ENCODE measurements at places on chromosomes 16 and 17.

DNA sequence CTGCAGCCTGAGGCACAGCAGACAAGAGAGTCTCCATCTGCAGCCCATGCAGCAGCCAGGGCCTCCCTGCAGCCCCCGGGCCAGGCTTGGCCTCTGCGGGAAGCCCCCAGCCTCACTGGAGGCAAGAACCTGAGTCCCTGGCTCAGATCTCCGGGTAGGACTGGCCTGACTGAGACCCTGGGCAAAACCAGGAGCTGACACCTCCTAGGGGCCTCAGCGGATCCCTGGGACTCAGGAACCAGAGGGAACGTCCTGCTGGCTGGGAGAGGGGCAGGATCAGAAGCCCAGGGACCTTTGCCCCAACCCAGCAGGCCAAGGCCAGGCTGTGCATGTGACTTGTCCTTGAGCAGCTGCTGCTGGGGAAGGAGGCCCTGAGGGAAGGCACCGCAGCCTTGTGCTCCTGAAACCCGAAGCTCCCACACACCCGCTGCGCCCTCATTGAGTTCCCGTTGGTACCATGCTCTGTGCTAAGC, 1.7 kb upstream of the PRSS21 start:
- no peak for ATAC-seq

- no peak for ATAC-seq
These were observed 16.6 kb upstream of the C16orf74 start for GRCh38 chr16:85767531-85767930.

DNA sequence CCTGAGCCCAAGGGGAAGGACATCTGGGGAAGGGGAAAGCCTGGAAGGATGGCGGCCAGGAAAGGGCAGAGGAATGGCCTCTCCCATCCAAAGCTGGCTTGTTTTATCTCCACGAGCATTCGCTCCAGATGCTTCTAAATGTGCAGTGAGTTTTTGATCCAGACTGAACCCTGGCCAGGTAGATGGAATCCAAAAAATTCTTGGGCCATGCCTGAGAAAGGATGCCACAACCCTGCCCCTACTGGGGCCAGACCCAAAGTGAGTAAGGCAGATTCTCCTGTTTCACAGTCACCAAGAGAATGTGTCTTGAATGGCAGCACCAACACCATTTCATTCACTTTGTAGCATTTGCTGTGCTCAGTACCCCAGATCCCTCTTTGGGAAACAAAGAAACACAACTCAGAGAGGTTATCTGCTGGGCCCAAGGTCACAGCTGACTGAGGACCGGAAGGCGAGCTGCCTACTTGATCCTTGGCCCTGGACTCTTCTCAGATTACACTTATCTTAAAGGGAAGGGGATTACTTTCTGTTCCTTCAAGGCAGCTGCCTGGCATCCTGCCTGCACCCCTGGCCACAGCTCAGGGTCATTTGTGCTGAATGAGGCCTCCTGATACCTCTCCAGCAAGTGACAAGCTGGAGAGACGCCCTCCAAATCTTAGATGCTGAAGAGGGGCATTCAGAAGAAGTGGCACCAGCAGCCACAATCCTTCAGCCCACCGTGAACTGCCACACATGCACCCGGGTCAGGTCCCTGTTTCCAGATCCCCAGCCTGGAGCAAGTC, 3.6 kb downstream of the LRRC75A start:
- no peak for ATAC-seq

DNA sequence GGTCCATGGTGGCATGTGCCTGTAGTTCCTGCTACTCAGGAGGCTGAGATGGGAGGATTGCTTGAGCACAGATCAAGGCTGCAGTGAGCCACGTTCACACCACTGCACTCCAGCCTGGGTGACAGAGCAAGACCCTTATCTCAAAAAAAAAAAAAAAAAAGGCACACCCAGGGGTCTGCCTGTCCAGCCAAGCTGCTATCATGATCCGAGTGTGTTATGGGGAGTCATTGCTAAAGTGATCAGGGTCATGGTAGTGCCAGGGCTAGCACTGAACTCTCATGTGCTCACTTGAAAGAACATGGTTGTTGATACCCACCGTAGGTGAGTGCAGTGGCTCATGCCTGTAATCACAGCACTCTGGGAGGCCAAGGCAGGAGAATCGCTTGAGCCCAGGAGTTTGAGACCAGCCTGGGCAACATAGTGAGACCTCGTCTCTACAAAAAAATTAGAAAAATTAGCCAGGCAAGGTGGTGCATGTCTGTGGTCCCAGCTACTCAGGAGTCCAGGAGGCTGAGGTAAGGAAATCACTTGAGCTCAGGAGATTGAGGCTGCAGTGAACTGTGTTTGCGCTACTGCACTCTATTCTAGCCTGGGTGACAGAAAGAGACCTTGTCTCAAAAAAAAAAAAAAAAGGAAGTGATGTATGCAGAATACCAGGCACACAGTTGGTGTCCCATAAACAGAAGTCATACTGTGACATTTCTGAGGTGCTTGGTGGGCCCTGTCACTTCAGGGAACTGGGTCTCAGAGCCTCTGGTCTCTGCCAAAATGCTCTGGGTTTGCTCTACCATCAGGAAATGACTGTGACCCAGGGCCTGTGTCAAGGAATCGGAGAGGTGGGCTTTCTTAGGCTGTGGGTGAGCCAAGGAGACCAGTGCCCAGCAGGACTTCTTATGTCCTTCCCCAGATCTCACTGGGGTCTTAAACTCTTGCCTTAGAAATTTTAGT, 2.2 kb downstream of the PRM1 start:
- ATAC-seq, result no peak

DNA sequence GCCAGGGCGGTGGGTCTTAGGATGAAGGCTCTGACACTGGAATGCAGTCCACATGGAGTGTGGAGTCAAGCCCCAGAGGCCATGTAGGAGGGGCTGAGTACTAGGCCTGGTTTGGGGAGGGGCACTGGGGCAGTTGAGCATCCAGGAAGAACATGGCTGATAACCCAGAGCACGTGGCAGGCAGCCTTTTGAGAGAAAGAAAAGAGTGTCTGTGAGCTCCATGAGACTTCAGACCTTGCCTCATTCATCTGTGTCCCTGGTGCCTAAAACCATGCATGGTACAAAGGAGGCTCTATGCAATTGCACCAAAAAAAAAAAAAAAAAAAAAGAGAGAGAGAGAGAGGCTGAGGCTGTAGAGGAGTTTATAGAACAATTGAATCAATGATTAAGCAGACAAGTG, 14.6 kb downstream of the SLC46A1 start:
- ATAC-seq, result no peak

All from gastroesophageal sphincter (tissue), 4 donors.